PC-9 (cell line): ENCODE measurements at places on chromosomes 16 and 17. TPM values are rescaled to one million over a fixed set of nuclear protein-coding genes. Genes with fewer than 3 reads are reported as not detected.

The HS3ST2 gene
- total RNA-seq: 0.23 and 1.1 TPM in 2 replicates

The IGF2BP1 gene
- total RNA-seq: 56.5 and 57.4 TPM in 2 replicates

The RNF227 gene
- 3.1 and 4.2 TPM in 2 replicates for total RNA-seq

The ASB16 gene
- total RNA-seq: not detected in 2 replicates

The HSPB9 gene
- 0.33 TPM in 1 of 2 replicates, not detected in the other for total RNA-seq

The NEUROD2 gene
- not detected in 2 replicates for total RNA-seq

The DPEP3 gene
- not detected in 2 replicates for total RNA-seq

The TMEM100 gene
- total RNA-seq: not detected in 2 replicates

The DRC7 gene
- 0.85 and 1.7 TPM in 2 replicates for total RNA-seq

The RAP1GAP2 gene
- total RNA-seq: 10.1 and 13.0 TPM in 2 replicates

The PHKG2 gene
- total RNA-seq: 66.1 and 67.3 TPM in 2 replicates

The SULT1A1 gene
- 82.0 and 98.8 TPM in 2 replicates for total RNA-seq

The GPR139 gene
- total RNA-seq: not detected in 2 replicates
